ENCODE measurements at places on chromosomes 11 and 22.
A peak's percentile ranks its signal among the peaks of the same experiment; 100 is the strongest.

GRCh38 chr11:111727431-111727830 is 38.8 kb downstream of the PPP2R1B start:
- DNase-seq, result no peak

DNA sequence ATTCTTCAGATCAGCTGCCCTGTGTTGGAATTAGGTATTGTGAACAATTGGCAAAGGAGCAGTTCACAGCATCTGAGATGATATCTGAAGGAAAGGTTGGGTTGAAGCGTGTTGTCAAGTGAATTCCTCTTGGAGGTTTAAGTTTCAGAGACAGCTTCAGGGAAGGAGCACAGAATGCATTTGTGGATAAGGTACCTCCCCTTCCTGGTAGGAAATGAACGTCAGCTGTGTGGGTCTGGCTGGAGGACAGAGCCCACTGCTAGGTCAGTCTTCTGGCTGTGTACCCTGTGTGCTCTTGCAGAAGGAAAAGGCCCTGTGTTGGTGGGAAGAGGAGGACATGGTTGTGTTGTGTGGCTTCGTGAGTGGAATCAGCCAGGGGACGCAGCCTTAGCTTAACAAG is 88.1 kb upstream of the GAL start:
- no peak for DNase-seq

GRCh38 chr11:44150401-44150800 is 54.9 kb downstream of the EXT2 start:
- no peak for DNase-seq

GRCh38 chr11:78926633-78927338 is 352.1 kb upstream of the NARS2 start:
- DNase-seq, result no peak

DNA sequence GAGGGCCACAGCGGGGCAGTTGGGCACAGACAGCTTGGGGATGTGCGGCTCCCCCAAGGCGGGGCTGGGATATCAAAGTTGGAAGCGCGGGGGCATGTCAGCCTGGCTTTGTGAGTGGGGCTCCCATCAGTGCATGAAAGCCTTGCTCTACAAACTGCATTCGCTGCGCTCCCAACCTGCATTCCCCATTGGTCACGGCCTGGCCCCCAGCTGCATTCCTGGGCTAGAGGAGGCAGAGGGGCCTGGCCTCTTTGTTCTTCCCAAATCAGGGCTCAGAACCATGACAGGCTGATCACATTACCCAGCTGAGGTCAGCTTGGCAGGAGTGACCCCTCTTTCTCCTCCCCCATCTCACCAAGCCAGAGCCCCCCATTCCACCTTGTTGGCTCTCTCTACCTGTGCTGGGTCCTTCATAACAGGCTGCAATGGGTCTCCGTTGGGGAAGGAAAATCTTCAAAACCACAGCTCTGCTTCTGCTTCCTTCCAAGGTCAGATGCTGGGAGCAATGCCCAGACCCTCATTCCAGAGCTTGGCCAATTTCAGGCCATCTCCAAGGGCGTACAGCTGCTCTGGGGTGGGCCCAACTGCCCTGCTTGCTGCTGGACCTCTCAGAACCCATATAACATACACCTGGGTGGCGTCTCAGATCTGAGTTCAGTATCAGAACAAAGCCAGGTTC is 38.7 kb upstream of the CDON start:
- DNase-seq, result no peak

- no peak for DNase-seq
Measured at GRCh38 chr11:67320011-67320410, 16.7 kb downstream of the SSH3 start.

- DNase-seq, result no peak
Measured at GRCh38 chr22:45155050-45155840, 8.5 kb upstream of the NUP50 start.

DNA sequence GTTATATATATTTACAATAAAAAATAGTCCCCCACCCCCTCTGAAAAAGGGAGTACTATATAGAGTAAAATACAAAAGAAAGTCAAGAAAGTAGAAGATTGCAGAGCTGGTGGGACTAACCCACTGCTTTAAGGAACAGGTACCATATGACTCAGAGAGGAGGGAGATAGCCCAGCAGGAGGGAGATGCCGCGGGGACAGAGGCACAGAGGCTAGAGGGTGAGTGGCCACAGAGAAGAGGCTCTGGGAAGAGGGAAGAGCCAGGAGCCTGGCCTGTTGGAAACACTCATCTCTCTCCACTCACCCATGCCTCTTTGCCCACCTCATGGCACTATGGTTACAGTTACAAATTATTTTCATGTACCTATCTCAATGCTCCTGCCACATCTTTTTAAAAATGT is 53.6 kb upstream of the LYVE1 start:
- no peak for DNase-seq

DNA sequence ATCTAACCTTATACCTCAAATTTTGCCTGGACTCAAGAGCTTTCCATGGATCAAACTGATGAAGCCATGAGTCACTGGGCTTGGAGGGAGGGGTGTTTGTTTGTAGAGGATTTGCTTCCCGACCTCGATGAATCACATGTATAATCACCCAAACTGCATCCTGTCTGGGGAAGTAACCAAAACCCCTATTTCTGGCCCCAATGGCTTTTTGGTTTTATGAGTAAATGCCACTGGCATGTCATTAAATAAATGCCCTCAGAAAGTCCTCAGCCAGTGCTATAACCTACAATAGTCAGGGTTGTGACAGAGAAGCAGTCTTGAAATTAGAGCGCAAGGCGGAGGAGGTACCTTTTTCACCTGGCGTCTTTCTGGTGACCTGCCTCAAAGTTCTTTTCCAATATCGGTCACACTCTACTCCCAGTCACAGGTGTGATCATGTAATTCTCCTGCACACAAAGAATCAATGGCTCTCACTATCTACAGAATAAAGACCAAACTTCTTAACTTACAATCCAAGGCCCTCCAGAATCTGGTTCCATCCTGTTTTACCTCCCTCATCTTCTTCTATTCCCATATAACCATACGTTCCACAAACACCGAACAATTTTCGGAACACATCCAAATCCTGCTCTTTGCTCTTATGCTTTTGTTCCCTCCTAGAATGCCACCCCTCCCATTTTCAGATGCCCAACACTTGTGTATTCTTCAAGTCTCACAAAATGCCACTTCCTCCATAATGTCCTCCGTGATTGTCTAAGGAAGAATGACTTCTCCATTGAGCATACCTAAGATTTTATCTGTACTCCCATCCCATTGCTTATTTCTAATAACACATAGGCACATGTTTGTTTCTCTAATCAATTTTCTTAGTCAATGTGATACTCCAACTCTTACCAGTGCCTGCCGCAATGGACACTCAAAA is 81.3 kb upstream of the BLID start:
- no peak for DNase-seq

- no peak for DNase-seq
Measured at GRCh38 chr11:117796872-117797529, at the start of gene DSCAML1. Gene DSCAML1 (minus strand): TSS chr11:117797216. CDS start chr11:117797079, 137 bp downstream.

GRCh38 chr22:47151490-47151889 is 389.0 kb downstream of the TBC1D22A start:
- no peak for DNase-seq

GRCh38 chr22:21020802-21021429 is 6.0 kb downstream of the P2RX6 start:
- DNase-seq, result peak; percentile 78
